Mesendoderm (in vitro differentiated cells): ENCODE measurements at places on chromosomes 1 and 21.

- no peak for DNase-seq
Measured at GRCh38 chr1:161285521-161285920, 24.2 kb downstream of the MPZ start.

- DNase-seq, result no peak
Measured at GRCh38 chr1:212234431-212235395, 50.5 kb upstream of the PPP2R5A start.

- DNase-seq, result no peak
Measured at GRCh38 chr21:16974060-16974459, 538.8 kb upstream of the CXADR start.

DNA sequence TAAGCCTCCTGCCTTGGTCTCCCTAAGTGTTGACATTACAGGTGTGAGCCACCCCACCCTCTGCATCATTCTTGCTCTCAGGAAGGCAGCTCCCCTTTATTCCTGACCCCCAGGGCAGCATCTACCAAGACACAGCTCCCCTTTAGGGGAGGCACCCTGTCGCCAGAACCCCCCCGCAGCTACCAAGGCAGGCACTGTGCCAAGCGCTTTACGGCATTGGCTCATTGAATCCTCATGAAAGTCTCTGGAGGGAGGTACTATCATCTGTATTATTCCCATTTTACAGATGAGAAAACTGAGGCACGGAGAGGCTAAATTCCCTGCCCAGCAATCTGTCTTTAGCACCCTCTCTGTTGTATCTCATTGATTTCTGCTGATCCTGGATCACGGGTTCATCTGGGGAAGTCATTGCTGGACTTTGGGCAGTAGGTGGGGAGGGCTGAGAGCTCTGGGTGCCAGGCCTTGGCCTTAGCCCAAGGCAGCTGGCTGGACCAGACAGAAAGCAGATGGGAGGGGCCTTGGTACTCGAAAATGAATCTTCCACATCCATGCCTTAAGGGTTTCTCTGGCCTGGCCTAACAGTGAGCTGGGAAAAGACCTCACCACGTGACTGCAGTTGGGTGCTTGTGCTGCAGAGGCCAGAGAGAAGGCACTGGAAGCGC lies 5.9 kb downstream of the PLOD1 start:
- peak; percentile 34 for DNase-seq

DNA sequence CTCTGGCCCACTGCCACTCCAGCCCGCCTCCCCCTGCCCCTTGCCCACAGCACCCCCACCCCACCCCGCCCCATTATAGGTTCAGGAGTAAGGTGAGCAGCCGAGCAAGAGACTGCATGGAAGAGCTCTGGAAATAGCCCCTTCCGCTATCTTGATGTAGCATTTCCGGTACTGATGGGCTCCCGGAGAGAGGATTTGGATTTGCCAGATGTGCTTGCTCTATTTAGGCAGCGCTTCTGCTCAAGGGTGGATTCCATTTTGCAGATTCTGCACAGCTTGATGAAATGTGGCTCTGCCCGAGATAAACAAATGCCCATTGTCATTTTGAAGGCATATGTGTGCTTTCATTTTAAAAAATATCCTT lies 6.9 kb downstream of the TGFB2 start:
- DNase-seq, result no peak

DNA sequence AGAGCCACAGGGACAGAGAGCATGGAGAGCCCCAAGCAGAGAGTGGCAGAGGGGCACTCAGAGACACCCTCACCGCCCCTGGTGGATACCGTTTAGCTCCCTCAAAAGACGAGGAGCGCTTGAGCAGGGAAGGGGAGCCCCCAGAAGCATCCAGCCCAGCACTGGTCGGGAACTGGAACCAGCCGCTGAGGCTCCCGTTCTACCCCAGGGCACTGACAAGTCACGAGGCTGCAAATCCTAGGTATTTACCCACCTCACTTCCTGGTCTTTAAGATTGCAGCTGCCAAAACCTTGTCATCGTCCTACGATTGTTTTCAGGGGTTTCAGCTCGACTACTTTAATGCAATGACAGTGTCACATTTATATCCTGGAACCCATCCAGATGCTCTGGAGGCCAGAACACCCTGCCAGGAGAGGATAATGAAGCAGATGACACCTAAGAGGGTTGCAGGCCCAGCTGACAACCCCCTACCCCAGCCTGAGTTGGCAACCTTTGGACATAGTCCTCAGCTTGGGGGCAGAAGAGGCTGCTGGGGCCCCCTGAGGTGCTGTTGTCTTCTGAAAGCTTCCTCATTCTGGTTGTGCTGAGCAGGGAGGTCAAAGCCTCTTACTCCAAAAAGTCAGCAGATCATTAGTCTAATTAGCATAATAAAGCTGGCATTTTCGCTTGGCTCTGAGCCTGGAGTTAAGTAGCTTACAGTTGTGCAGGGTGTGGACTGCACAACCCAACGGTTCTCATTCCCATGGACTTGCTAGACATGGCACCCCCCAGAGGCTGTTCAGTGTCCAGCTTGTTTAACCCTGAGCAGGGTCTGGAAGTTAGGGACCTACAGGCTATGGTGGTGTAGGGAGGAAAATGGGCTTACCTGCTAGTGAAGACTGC lies 20.6 kb upstream of the BACE2 start:
- DNase-seq, result no peak

DNA sequence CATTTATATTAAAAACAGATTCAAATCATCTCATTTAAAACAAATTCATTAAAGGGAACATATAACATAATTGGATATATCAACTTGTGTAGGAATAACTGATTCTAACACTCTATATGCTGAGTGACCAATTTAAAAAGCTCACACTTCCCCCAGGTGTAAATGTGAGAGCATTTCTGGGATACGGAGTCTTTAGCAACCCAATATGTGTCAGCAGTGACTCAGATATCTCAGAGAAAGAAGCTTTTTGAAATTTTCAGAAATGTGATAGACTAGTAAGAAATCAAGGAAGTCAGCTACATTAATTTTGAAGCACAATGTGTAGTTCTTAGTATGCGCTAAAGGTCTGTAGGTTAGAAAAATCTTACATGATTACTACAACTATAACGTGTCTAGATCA lies 87.9 kb upstream of the SERTAD4 start:
- peak; percentile 42 for DNase-seq

- DNase-seq, result no peak
Measured at GRCh38 chr1:244887281-244887680, 22.9 kb upstream of the HNRNPU start.

- no peak for DNase-seq
Measured at GRCh38 chr1:233796146-233796783, 108.2 kb upstream of the SLC35F3 start.

DNA sequence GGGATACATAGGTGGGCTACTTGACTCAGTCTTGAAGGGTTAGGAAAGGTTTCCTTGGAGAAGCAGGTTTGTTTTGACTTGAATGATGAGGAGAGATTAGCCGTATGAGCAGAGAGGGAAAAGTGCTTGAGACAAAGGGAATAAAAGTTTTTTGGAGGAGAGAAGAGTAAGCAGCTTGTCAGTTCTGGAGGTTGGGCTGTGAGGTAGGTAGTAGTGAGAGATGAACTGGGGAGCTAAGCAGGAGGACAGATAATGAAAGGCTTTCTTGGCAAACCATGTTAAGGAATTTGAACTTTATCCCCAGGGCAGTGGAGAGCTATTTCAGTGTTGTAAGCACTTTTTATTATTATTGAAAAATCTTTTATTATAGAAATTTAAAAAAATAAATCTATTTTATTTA lies 3.6 kb downstream of the OSBPL9 start:
- peak; percentile 45 for DNase-seq

- DNase-seq, result no peak
Measured at GRCh38 chr1:230822092-230822581, 46.2 kb downstream of the C1orf198 start.

DNA sequence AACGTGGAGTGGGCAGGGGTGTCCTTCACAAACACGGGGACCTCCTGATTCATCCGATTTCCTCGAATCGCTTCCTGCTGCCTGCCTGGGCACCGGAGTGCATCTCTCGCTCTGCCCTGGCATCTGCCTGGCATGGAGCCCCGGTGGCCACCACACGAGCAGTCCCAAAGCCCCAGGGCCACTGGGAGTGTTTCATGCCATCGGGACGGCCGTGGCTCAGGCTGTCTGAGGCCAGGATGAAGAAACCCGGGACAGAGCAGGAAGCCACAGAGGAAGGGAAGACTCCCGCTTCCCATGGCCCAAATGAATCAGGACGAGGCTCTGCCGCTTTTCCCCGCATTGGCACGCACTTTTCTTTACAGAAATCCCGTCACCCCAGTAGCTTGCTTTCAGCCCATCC lies 32.4 kb downstream of the MEGF6 start:
- DNase-seq, result no peak

DNA sequence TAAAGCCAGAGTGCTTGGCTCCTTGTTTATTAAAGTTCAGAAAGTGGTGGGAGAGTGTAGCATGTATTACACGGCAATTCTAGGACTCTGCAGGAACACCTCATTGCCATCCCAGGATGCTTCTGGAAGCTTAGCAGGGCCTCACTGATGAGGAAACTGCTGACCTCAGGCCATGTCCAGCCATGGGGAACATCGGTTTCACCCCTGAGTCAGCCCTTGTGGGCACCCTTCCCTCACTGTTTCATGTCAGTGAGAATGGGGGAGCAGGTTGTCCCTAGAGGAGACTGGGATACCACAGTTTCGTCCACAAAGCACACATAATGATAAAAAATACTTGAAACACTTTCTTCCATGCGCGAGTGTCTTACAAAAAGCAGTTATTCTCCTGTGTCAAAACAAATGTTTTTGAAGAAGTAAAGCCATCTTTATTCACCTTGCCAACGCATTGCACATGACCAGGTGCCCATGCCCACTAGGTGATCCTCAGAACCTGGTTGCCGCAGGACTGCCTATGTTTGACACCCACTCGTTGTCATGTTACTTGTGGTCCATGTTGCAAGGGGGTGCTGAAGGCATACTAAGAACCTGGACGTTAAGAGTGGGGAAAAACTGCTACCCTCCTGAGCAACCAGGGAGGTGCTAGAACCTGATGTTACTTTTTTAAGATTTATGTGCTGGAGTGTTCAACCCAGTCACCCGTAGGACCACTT lies 41.2 kb upstream of the TTC22 start:
- DNase-seq, result no peak

DNA sequence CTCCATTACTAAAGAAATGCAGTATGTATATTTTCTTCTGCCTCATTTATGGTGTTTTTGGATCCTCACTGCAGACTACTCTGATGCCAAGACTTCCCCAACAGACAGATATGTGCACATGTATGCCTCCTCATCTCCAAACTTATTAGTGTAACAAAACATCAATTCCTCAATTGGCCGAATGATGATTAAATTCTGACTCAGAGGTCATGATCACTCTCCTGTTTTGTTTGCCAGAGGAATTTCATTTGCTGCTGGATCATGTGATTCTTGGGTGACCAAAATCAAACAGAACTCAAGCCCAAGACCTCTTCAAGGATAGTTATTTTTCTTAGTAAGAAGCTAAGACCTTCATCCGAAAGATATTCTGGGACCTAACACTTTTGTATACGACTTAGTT lies 227.6 kb downstream of the LMO4 start:
- no peak for DNase-seq

GRCh38 chr1:31703431-31704270 lies at the start of gene COL16A1:
Gene COL16A1 (minus strand): TSS chr1:31704017. CDS start chr1:31702193, 1,824 bp downstream.
- DNase-seq, result peak; percentile 54

DNA sequence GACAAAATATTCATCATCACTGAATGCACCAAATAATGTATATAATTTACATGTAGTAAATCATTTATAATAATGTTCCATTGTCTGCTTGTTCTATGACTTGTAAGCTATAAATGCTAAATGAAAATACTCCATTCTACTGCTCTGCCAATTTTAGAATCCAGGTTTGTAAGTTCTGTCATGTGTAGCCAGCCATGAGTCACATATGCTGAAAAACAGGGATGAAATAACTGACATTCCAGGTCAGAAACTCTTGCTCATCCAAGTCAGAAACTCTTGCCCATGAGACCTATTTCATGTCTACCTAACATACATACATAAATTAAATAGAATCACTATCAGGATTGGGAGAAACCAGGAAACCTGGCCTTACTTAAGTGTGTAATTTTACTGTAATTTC lies 95.6 kb downstream of the ASH1L start:
- DNase-seq, result peak; percentile 29

DNA sequence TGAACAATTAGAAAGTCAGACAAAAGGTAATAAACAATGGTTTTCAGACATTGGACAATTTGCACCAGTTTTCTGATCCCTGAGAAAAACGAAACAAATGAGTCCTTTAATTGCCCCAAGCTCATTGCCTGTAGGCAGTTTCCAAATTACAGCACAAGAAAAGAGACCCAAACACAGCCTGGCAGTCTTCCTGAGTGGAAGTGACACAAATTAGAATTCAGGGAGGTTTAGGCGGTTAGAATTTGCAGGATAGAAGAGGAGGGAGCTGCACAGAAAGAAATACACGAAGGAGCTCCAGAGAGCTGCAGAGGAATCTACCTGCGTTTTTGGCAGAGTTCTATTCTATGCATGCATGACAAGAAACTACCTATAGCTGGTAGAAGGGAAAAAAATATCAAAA lies 115.7 kb downstream of the PIGK start:
- no peak for DNase-seq

DNA sequence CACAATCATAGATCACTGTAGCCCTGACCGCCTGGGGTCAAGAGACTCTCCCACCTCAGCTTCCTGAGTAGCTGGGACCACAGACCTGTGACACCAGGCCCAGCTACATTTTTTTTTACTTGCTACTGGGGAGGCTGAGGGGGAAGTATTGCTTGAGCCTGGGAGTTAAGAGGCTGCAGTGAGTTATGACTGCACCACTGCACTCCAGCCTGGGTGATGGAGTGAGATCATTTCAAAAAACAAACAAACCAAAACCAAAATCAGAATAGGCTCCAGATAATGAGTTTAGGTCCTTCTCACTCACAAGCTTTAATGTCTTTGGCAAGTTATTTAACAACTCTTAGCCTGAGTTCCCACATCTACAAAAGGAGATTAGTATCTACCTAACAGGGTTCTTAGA lies 22.8 kb downstream of the WDR26 start:
- no peak for DNase-seq

DNA sequence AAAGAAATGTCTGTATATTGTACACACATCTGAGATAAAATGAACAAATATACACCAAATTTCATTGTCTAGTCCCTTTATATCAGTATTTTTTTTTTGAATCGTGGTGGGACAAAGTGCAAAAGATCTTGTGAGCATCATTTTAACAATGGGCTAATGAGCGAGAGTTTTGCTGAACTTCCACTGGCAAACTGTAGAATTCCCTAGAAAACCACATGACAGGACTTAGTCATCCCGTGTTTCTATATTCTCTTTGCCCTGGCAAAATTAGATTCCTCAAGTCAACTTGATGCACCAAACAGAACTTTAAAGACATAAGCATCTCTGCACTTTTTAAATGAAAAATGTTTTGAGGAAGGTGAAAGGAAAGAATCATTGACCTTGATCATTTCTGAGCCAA lies 488.2 kb upstream of the PTBP2 start:
- no peak for DNase-seq

GRCh38 chr1:22775478-22775877 lies 64.8 kb downstream of the EPHB2 start:
- no peak for DNase-seq

- no peak for DNase-seq
Measured at GRCh38 chr1:72003092-72003491, 279.2 kb downstream of the NEGR1 start.
